AG20443 (cell line): ENCODE measurements at places on chromosomes 11 and 22.

- no peak for DNase-seq
Measured at GRCh38 chr11:93063086-93063485, 93.6 kb downstream of the MTNR1B start.

DNA sequence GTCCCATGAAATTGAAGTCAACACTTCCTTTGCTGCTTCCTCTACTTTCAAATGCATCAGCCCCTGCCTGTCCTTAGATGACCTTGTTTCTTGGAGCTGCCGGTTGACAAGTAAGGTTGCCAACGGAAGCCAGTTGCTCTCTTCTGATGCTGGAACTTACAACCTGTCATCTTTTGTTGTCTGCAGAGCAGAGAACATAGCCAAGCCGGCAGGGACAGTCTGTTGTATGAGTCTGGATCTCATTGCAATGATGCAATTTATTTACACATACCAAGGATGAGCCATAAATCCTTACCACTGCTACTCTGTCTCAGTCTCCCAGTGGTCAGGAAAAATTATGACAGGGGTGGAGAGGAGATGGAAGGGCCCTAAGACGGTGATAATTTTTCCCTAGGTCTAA, 151.4 kb downstream of the BLID start:
- peak; percentile 62 for DNase-seq

- peak; percentile 57 for DNase-seq
Measured at GRCh38 chr11:11979488-11980117, 28.8 kb downstream of the DKK3 start.

DNA sequence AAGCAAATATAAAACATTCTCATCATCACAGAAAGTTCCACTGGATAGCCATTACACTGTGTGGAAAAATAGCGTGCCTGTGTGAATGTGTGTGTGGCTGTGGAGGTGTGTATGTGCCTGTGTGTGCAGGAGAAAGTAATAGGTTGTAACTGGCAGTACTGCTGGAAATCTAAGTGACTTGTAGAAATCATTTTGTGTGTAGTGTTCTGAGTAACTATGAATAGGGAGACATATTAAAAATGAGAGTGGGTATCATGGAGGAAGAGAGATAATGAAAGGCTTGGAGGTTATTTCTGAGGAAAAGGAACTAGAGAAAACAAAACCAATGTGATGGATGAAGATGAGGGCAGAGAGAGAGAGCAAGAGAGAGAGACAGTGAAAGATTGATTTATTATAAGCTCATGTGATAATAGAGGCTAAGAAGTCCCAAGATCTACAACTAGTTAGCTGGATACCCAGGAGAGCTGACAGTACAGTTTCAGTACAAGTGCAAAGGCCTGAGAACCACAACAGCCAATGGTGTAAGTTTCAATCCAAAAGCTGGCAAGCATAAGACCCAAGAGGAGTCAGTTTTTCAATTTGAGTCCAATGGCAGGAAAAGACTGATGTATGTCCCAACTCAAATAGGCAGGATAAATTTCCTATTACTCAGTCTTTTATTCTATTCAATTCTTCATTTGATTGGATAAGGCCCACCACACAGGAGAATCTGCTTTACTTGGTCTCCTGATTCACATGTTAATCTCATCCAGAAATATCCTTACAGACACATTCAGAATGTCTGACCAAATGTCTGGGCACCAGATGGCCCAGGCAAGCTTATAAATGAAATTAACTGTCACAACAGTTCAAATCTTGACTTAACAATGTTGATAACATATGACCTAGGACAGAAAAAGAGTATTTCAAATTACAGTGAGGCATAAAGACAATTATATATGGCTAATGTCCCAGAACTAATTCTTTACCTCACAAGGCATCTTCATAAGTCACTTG, 14.9 kb downstream of the KBTBD3 start:
- no peak for DNase-seq

DNA sequence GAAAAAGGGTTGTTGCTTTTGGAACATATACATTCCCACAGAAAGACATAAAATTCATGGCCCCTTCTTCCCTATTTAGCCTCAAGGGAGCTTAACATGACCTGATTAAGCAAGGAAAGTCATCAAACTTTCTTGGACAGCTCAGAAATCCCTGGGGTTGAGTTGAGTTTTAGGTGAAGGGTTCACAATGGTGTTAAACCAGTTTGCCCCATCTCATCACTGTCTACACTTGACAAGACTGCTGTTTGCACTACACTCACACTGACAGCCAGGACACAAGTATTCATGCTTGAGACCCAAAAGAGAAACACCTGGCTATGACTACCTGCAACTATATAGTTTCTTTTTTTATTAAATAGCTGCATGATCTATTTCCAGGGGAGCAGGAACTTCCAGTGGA, 209.8 kb upstream of the TMEM45B start:
- DNase-seq, result no peak

DNA sequence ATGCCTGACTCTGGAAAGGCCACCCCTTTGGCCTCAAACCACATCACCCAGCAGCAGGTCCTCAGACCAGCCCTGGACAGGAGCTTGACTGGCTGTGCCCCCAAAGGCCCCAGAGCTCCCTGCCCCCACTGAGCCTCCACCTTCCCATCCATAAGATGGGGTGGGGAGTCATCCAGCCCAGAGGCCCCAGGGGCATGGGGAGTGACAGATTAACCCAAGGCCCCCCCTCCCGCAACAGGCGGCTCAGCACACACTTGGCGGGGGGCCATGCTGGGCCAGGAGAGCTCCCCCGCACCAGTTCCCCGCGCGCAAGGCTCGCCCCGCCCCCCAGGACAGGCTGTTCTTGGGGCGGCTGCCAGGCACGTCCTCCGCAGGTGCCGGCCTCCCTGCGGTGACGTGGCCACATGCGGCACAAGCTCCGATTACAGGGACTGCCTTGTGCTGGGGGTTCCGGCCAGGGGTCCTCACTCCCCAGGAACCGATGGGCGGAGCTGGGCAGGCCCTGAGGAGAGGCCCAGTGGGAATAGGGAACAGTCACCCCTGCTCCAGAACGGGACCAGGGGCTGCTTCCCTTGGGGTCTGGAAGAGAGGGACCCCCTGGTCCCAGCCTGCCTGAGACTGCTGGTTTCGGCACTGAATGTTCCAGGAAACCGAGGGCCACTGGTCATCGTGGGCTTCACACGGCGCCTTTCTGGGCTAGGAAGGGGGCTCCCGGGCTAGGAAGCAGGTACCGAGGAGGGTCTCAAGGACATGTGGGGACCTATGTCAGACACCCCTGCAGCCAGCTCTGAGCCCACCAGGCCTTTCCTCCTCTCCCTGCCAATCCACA, 5.1 kb upstream of the CDKN1C start:
- DNase-seq, result no peak

DNA sequence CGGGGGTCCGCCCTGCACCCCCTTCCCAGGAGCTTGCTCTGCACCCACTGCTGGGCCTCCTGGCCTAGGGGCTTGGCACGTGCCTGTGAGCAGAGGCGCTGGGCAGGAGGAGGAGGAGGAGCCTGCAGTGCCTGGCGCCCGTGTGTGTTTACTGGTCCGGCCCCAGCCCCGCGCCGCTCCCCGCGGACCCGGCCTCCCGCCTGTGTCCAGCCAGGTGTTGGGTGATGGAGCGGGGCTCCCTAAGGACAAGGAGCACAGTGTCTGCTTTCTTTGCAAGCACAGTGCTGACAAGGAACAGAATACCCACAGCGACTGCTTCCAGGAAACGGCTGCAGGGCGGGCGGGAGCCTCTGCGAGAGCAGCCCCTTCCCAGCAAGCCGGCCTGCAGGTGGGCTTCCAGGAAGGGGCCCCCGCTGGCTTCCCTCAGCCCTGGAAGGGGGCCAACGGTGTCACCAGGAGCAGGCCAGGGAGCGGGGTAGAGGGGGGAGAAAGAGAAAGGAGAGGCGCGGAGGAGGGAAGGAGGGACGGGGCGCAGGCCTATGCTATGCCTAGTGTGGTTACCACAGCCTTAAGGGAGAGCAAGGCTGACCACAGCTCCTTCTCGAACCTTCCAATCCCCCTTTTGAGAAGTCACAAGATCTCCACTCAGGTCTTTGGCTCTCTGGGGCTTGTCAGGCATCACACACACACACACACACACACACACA, 6.6 kb downstream of the H19 start:
- no peak for DNase-seq

DNA sequence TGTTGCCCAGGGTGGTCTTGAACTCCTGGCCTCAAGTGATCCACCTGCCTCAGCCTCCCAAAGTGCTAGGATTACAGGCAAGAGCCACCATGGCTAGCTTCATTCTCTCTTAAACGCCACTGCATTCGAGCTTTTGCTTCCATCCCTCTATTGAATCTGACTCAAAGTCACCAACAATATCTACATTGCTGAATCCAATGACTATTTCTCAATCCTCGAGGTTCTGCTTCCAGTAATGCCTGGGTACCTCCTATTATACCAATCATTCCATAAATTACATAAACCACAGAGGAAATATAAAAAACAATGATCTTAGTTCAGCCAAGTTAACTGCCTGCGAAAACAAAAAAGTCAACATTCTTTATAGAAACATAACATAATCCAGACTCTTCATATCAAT, 11.9 kb upstream of the NXF1 start:
- no peak for DNase-seq

GRCh38 chr11:83025267-83025704, 46.4 kb downstream of the RAB30 start:
- no peak for DNase-seq

- DNase-seq, result no peak
Measured at GRCh38 chr22:50210378-50211139, 9.7 kb downstream of the SELENOO start.

- DNase-seq, result peak; percentile 72
Measured at GRCh38 chr11:119699227-119699626, 29.8 kb downstream of the NECTIN1 start.

DNA sequence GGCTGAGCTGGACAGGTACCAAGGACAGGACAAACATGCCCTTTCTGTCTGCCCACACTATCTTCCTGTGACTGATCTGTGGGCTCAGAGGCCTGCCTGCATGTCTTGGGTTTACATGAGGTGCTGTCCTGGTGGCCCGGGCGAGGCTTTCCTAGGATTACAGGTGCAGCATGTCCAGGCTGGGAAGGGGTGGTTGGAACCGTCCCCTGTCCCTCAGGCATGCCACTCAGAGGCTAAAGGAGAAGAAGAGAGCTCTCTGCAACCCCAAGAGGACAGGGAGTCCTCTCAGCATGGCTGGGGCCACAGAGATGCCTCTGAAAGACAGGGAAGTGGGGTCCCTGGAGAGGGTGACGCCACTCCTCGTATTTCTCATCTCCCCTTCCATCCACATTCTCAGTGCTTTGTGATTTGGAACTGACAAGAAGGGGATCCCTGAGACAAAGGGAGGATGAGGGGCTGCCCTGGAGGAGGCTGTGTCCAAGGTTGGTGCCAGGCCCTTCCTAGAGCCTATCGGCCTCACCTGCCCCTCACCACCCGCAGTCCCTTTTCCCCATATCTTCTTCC, 64.6 kb upstream of the LMO1 start:
- DNase-seq, result no peak

- no peak for DNase-seq
Measured at GRCh38 chr11:86248609-86249008, 4.1 kb downstream of the EED start.

DNA sequence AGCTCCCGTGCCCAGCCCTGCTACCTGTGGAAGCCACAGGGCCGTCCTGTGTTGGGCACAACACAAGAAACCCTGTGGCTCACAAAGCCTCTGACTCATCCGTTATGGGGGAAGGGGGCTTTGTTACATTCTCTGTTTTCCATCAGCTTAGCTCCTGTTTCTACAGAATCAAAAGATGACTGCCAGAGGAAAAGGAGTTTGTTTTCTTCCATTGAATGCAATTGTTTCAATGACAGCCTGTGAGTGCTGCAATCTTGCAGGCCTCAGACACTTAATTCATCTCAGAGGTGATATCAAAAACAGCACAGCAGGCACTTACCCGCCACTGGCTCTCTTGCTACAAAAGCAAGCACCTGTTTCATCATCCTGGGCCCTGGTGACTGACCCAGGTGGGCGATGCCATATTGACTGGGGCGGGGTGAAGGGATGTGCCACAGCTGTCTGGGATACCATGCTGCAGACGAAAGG, 194.3 kb downstream of the OPCML start:
- no peak for DNase-seq

GRCh38 chr22:32531931-32532819, 57.6 kb downstream of the FBXO7 start:
- DNase-seq, result peak; percentile 98

GRCh38 chr22:40348025-40348658, 1.8 kb downstream of the ADSL start:
- DNase-seq, result peak; percentile 80

DNA sequence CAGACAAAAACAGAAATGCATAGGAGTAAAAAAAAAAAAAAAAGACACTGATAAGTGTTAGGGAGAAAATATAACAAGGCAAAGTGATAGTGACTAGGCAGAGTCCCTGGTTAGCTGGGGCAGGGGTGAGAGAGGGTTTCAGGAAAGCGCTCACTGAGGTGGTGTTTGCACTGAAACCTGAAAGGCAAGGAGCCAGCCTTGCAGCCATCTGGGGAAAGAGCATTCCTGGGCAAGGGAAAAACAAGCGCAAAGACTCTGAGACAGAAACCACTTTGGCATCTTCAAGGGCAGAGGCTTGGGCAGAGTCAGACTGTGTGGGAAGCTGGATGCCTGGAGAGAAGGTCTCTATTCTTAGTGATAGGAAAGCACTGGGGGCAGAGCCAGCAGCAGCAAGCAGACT, 14.5 kb downstream of the CLMP start:
- DNase-seq, result no peak
